ENCODE measurements at places on chromosomes 3 and 15. TPM values are rescaled to one million over a fixed set of nuclear protein-coding genes. Genes with fewer than 3 reads are reported as not detected.
A peak's percentile ranks its signal among the peaks of the same experiment; 100 is the strongest.

GRAMD2A gene
- 0.17 TPM for total RNA-seq

DNA sequence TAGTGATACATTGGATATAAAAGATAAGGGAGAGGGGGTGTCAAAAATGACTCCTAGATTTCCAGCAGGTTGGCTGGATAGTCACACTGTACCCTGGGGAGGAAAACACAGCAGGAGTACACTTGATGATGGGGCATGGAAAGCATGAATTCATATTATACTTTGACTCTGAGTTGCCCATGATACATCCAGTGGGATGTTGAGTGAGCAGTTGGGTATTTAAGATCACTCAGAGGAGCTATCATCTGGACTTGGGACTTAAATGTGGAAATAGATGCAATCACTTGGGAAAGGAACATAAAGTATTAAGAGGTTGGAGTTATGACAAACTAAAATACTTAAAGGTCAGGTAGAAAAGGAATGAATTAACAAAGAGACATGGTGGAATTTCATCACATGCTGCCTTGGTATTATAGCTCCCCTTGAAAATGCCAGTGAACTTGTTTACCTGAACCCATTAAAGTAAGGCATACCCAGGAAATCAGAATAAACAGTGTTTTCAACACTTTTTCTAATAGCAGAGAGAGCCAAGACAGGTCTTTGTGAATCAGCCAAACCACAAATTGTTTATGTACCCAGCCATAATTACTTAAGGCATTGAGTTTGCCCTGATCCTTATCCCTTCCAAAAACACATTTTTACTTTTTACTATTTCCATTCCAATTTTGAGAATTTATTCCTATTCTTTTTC is 49.9 kb upstream of the ABI3BP start:
- no peak for DNase-seq

- DNase-seq = no peak
Observed at GRCh38 chr15:69021895-69022294, 7.4 kb downstream of the NOX5 start.

DNA sequence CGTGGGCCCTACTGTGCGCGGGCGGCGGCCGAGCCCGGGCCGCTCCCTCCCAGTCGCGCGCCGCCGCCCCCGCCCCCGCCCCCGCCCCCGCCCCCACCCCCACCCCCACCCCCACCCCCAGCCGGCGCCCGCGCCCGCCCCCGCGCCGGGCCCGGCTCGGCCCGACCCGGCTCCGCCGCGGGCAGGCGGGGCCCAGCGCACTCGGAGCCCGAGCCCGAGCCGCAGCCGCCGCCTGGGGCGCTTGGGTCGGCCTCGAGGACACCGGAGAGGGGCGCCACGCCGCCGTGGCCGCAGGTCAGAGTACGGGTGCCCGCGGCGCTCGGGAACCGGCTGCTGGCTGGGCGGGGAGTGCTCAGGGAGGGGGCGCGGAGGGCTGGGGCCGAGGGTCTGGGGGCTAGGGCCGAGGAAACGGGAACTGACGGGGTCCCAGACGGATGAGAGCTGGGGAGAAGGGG is 1.1 kb upstream of the PPARG start:
- peak; percentile 82 for DNase-seq

DNA sequence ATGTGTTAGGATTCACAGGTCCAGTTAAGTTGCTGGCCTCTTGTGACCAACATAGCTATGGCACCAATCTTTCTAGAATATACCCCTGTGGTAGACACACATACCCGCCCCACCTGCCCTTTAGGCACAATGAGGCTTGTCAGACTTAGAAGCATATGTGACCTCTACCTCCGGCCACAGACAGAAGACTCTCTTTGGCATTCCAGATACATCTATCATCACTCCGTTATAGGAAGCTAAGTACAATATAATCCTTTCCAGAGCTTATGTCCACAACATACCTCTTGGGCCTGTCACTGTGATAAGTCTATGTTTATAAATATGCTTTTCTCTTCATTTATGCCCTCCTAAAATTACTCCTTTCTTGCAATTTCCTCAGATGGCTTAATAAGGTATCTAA is 39.8 kb downstream of the CD47 start:
- no peak for DNase-seq

GRCh38 chr15:98358971-98359370 is 289.4 kb upstream of the IGF1R start:
- no peak for DNase-seq

Data from H7 (cell line).